ENCODE measurements at places on chromosomes 6 and 20. TPM values are rescaled to one million over a fixed set of nuclear protein-coding genes. Genes with fewer than 3 reads are reported as not detected.
A peak's percentile ranks its signal among the peaks of the same experiment; 100 is the strongest.

GRCh38 chr20:23225407-23226060 lies 125.1 kb upstream of the NXT1 start:
- DNase-seq: no peak

DNA sequence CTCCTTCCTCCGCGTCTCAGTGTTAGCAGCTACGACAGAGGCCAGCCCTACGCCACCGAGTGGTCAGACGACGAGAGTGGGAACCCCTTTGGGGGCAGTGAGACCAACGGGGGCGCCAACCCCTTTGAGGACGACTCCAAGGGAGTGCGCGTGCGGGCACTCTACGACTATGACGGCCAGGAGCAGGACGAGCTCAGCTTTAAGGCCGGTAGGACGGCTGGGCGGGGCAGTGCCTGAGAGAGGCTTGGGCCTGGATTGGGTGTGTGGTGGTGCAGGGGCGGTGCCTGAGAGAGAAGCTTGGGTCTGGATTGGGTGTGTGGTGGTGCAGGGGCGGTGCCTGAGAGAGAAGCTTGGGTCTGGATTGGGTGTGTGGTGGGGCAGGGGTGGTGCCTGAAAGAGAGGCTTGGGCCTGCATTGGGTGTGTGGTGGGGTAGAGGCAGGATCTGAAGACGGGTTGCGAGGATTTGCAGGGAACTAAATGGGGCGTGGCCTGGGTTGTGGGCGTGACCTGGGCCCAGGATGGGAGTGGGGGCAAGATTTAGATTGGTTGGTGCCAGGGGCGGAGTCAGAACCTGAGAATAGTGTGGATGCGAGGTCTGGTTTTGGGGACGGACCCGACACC lies 24.4 kb downstream of the SPDEF start:
- DNase-seq: no peak

- DNase-seq: no peak
These were observed 51.0 kb downstream of the ZBTB2 start for GRCh38 chr6:151340219-151340978.

GRCh38 chr6:99026135-99026534 lies 78.4 kb upstream of the FBXL4 start:
- no peak for DNase-seq

GRCh38 chr6:35922139-35922554 lies 1.2 kb upstream of the SRPK1 start:
- no peak for DNase-seq

GRCh38 chr6:167839755-167840154 lies 13.0 kb downstream of the AFDN start:
- no peak for DNase-seq

DNA sequence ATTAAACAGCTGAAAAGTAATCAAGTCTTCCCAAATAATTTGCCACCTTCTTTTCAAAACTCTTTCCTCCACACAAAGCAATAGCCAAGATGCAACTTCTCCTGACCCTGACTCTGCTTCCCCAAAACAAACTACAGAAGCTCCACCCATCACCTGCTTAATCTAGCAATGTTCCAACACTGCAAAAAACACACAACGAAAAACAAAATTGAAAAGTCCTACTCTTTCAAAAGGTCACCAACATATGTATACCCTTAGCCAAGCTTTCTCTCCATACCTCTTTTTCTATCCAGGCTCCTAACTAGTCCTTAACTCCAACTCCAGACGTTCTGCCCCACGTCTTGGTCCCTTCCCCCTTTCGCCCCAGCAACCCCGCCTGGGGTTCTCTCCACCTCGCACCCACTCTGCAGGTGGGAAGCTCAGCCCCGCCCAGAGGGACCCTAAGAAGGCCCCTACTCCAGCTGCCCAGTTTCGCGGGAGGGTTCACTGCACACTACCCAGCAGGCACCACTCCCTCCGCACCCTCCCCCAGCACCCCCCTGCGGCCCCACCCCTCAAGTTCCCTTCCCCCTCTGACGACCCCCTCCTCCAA lies 717 bp downstream of the CSNK2A1 start:
- peak; percentile 13 for DNase-seq

DNA sequence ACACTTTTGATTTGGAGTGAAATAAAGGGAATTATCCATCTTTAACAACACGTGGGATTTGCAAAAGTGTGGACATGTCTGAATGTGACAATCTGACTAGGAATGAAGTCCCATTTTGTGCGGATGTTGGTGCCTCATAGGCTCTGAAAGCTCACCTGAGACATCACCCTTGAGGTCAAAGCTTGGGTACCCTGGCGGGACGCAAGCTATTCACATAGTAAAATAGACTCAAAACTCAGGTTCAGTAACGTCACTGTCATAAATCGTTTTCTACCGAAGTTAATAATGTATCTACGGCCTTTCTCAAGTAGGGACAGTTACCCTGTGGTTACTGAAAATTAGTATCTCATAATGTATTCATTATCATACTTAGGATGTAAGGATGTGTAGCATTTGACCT lies 61.8 kb downstream of the AKAP12 start:
- no peak for DNase-seq

- no peak for DNase-seq
These were observed 70.3 kb downstream of the SESN1 start for GRCh38 chr6:109024368-109024767.

The CRISP3 gene
- not detected for total RNA-seq

The SERPINB6 gene
- 78.4 TPM for total RNA-seq

The NRSN1 gene
- not detected for total RNA-seq

The MATN4 gene
- 0.11 TPM for total RNA-seq

The THBS2 gene
- not detected for total RNA-seq

The HDGFL1 gene
- total RNA-seq: not detected

The CGA gene
- total RNA-seq: not detected

The CTCFL gene
- not detected for total RNA-seq

The GATA5 gene
- not detected for total RNA-seq

The FRMD1 gene
- not detected for total RNA-seq

The NELFE gene
- 69.7 TPM for total RNA-seq

The HSPA1L gene
- 2.8 TPM for total RNA-seq

The TRIM31 gene
- not detected for total RNA-seq

The SMPDL3A gene
- total RNA-seq: 1.4 TPM
